ENCODE measurements at places on chromosomes 7 and 10.
A peak's percentile ranks its signal among the peaks of the same experiment; 100 is the strongest.

DNA sequence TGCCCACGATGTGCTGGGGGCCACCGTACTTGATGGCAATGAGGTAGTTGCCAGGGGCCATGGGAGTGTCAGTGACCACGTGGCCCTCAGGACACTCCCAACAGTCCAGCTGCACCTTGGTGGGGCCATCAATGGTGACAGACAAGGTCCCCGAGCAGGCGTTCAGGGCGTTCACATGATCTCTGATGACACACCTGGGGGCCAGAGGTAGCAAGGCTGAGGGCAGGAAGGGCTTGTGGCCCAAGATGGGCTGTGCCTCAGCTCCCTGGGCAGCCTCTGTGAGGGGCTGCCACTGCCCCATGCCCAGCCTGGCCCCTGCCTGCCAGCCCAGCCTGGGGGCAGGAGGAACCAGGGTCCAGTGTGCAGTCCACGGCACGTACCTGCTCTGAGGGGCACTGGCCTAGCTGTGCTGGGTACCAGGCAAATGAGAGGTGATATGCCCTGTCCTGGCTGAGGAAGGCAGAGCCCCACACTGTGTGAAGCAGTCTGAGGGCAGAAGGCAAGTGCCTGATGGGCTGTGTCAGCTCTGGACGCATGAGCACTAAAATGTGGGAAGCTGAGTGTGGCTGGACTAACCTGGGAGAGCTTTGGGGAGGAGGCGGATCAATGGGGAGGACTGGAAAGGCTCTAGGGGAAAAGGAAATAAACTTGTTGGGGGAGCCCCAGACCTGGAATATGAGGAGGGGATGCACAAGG lies 3.5 kb upstream of the KCP start:
- no peak for DNase-seq

DNA sequence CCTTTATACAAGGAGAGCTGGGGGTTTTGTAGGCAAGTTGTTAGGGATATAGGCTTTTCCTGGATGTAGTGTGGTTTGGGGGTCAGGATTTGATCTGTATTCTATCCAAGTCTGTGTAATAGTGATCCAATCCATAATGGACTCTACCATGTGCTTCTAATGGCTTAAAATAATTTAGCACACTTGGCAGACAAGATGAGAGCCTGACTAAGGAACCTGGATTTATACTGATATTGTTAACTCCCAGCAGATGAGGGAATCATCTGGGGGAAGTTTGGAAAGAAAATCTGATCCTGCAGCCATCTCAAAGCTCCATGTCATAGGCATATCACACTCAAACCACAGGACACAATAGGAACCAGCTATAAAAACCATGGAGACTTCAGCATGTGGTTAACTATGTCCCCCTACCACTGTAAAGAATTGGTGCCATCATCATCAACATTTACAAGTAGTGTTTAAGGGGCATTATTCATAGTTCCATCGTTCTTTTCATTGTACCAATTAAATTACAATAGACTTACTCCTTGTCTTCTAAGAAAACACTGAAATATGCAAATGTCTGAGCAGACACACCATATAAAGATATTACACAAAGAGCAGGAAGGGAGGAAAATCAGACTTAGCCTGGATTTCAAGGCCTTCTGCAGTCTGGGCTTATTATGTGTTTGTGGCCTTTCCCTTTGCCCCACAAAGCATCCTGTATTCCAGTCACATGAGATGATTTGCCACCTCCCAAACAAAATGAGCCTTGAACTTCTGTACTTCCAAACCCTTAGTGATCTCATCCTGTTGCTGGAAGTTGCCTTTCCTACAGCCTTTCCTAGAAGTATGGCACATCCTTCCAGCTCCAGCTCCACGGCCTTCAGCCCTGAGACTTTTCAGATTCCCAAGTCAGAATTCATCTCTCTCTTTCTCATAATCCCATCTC lies 22.5 kb upstream of the HPS1 start:
- peak; percentile 2 for DNase-seq

GRCh38 chr10:46520941-46521340 lies 35.5 kb downstream of the GPRIN2 start:
- no peak for DNase-seq

- no peak for DNase-seq
Observed at GRCh38 chr10:109891105-109891504, 32.2 kb downstream of the XPNPEP1 start.

DNA sequence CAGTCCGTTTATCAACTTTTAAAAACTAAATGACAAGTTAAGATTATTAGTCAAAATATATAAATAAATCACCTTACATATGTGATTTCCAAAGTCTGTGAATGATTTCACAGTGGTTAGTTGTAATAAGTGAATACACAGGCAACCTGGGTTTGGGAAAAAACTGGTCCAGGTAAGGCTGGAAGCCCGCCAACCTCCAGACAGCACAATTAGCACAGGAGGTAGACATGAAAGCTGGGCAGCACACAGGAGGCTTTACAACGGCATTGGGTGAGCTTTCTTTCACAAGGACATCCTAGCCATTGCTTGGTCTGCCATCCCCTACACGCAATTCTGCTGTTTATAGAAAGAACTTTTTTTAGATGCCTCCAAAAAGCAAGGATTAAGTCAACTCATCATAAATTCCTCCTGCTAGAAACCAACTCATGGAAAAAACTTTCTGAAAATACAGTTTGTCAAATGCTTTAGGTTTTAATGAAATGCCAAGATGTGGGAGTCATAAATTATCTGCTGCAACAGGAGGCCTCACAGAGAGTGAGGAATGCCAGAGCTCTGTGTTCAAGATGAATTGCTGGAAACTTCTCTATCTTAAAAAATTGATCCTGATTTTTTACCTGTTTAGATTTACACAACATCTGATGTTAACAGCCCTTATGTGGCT lies 346.8 kb upstream of the NFE2L3 start:
- DNase-seq, result peak; percentile 37
